ENCODE measurements at places on chromosomes 16 and 17.
A peak's percentile ranks its signal among the peaks of the same experiment; 100 is the strongest.

DNA sequence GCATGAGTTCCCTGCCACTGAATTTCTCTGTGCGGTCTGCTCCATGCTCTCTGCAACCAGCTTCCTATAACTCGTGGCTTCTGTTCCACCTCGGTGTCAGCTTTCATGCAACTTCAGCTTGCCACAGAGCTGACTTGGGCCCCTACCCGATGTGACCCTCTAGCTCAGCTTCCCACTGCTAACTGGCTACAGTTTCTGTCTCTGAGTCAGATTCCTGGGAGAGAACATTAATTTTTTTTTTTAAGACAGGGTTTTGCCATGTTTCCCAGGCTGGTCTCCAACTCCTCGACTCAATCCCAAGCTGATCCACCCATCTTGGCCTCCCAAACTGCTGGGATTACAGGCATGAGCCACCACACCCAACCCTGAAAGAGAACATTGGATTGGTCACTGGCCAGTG is 35.5 kb upstream of the PSMD7 start:
- DNase-seq: no peak

DNA sequence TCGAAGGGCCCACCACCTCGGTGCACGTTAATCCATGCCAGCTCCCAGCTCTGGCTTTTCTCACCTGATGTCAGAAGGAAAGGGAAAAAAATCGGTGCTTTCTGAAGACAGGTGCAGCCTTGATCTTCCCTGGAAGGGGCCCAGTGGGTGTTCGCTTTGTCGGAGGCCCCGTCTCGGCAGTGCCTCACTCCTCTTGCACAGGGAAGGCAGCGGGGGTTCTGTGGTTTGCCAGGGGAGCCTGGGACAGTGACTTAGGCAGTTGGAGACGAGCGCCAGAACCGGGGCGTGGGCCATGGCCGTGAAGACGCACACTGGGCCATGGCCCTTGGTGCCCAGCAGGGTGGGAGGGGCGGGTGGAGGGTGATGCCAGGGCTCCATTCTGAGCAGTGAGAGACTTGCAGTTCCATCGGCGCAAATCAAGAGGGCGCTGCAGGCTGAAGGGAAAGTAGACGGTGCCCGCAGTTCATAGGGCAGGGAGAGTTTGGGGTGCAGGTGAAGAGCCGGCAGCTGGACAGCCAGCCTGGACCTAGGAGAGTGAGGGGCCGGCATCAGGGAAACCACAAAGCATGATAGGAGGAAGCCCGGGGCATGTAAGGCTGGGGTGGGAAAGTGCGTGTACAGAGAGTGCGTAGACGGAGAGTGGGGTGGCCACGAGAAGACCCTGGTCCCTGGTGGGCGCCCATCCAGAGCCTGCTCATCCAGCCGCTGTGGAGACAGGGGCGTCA is 101.3 kb upstream of the CHMP6 start:
- no peak for DNase-seq

GRCh38 chr16:2425825-2426430 is 3.3 kb upstream of the CCNF start:
- DNase-seq: no peak

DNA sequence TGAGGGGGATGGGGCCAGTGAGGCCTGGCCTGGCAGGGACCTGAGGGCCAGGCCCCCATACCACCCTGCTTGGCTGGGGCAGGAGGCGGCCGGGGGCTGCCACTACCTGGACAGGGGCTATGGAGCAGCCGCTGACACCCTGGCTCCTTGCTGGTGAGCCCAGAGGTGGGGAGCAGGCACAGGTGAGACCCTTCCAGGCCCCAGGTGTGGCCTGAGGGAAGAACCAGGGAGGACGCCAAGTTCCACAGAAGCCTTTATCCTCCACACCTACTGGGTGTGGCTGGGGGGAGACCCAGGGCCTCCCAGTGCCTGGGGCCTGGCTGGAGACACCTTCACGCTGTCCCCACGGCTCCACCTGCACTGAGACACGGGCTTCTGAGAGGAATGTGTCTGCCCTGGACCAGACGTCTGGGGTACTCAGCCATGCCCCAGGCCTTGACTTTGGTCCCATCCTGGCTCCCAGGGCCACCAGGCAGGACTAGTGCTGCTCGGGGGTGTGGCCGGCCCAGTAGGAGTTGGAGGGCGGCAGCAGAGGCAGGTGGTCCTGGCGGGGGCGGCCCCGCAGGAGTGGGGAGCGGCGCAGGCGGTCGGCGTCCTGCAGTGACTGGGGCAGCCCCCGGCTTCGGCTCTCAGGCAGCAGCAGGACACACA is 4.7 kb downstream of the SLC22A31 start:
- no peak for DNase-seq

GRCh38 chr17:27807567-27808470 is 7.5 kb upstream of the NOS2 start:
- peak; percentile 9 for DNase-seq

DNA sequence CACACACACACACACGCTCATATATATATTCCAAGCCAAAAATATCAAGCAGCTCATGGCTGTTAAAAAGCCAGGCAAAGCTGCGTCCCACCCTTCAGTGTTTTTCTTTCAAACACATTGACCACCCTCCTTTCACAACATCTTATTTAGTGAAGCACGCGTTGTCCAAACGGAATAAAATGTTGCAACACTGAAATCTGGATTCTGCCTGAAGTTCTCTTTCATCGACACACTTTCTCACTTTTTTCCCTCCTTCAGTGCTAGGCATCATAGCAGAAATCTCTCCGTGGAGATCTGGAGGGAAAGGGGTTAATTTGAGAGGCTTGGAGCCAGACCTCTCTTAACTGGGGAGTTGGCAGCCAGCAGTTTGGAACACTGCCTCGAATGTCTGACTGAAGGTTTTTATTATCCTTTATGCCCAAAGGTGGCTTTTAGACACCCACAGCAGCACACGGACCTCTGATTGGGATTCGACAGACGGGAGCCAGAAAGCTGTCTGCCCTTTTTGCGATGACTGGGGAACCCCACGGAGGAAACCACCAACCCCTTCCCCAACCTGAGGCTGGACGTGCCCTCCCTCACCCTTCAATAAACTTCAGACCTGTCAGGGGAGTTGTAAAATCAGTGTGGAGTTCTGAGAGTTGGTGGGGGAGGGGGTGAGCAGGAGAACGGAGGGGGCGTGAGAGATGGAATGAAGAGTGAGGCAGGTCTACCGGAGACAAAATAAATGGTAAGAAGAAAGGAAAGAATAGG is 833.6 kb upstream of the SOX9 start:
- peak; percentile 85 for DNase-seq

DNA sequence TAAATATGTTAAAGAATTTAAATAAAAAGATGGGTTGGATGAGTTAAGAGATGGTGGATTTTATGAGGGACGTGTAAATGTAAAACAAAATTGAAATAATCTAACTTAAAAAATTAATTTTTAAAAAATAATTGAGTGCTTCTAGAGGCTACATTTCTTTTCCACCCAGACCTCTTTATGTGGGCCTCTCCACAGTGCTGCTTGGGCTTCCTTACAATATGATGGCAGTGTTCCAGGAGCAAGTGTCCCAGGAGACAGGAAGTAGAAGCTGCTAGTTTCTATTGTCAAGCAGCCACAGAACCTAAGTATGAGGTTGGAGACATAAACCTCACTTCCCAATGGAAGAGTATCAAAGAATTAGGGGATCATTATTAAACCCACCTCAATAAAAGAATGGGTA is 205.7 kb upstream of the CPHXL start:
- no peak for DNase-seq

DNA sequence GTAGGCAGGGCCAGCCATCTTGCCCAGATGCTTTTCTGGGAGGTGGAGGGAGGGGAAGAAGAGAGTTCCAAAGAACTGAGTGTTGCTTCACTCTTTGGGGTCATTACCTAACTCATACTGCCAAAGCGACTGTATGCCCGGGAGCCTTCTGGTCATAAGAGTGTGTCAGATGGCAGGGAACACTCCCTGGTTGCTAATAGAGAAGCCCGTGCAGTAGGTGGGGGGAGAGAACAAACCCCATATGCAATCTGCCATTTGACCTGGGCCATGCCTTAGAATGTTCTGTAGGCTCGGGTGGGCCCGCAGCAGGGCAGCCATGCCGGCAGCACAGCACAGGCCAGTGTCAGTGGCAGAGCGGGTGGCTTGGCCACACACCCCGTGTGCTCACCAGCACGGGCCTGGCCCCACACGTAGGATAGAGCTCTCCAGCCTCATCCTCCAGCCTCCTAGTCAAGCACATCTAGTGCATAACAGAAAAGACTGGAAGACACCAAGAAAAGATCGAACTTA is 120.5 kb downstream of the SOCS1 start:
- no peak for DNase-seq

- DNase-seq: no peak
Observed at GRCh38 chr17:75237100-75238014, 24.0 kb downstream of the GGA3 start.

DNA sequence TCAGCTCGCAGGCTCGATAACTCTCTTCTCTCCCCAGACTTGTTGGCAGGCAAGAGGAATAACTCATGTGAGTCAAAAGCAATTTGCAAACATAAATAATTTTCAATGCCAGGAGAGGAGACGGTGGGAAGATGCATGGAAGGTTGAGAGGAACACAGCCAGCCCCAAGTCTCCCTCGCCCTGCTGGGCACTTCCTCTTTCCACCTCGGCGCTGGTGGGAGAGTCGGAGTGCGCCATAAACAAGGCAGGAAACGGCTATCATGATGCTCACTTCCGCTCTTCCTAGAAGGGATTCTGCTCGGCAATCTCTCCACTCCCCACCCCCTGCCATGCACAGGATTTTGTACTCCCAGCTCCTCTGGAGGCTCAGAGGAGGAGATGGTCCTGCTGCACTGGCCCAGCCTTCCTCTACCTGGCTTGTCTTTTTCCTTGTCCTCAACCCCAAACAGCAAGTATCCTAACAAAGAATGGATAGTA is 13.0 kb downstream of the CBX4 start:
- no peak for DNase-seq
